Gastroesophageal sphincter (tissue), 4 donors: ENCODE measurements at places on chromosomes 13 and 19. TPM values are rescaled to one million over a fixed set of nuclear protein-coding genes. Genes with fewer than 3 reads are reported as not detected.

GRCh38 chr19:48487544-48487943 lies 18.4 kb downstream of the CYTH2 start:
- no peak for ATAC-seq

DNA sequence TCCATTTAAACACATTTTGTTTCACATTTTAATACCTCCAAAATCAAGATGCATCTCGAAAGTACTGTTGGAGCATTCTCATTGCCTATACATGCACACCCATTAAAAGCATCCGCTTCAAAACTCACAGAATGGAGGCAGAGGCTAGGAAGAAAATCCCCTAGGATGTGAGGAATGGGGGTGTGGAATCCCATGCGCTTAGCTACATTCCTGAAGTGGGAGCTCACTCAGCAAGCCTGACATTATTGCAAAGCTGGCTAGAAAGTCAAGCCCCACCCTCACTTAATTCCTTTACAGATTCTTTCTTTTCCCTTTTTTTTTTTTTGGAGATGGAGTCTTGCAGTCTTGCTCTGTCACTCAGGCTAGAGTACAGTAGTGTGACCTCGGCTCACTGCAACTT lies 4.6 kb upstream of the FAM32A start:
- ATAC-seq: no peak

Gene B3GNT3
- total RNA-seq: not detected

Gene SBK2
- not detected for total RNA-seq

DNA sequence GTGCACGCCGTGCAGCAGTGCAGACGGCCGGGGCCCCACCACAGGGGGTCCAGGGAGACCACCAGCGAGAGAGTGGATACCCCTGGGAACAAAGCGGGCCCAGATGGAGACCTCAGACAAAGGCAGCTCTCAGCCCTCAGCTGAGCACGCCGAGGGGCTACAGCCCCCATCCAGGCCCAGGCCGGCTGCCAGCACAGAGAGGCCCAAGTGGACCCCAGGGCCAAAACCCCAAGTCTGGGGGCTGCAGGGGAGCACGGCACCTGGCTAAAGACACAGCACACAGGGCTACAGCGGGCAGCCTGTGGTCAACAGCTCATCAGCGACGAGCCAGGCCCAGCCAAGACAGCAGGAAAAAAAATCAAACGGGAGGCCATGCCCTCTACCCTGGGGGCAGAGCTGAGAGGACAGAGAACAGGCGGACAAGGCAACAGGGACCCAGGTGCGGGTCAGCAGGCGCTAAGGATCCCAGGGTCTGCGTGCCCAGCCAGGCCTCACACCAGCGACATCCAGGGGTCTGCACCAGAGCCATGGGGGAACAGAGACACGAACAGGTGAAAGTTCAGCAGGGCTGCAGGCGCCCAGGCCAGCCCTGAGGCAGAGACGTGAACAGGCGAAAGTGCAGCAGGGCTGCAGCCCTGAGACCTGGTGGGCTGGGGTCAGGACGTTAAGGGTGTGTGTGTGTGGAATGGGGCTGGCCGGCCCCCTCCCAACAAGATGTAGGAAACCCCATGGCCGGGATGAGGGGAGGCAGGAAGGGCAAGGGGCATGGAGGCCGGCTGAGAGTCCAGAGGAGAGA lies 34.3 kb downstream of the RASA3 start:
- ATAC-seq: no peak

GRCh38 chr13:112140366-112140765 lies 73.4 kb downstream of the SOX1 start:
- ATAC-seq: no peak
